ENCODE measurements at places on chromosomes 11 and 22.

- DNase-seq = no peak
Observed at GRCh38 chr11:70642266-70642665, 243.9 kb downstream of the CTTN start.

- no peak for DNase-seq
Observed at GRCh38 chr11:119777940-119778339, 48.9 kb upstream of the NECTIN1 start.

- no peak for DNase-seq
Observed at GRCh38 chr11:129637473-129637872, 178.2 kb upstream of the TMEM45B start.

DNA sequence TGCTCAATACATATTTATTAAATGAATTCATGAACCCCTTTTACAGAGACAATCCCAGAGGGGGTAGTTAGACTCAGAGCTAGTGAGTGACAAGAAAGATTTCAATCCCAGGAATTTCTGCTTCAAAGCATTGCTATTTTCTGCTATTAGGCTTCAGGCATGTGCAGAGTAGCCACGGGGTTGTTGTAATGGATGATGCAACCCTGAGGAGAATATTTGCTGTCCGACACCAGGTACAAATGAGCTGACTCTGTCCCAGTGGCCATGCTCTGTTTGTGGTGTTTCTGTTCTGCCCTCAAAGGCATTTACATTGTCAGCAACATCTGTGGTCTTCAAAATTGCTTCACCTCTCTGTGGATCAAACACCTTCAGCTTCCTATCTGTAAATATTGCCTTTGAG is 102.6 kb downstream of the CSNK2A3 start:
- no peak for DNase-seq

- DNase-seq = no peak
Observed at GRCh38 chr11:43547889-43548381, 132.6 kb upstream of the HSD17B12 start.

DNA sequence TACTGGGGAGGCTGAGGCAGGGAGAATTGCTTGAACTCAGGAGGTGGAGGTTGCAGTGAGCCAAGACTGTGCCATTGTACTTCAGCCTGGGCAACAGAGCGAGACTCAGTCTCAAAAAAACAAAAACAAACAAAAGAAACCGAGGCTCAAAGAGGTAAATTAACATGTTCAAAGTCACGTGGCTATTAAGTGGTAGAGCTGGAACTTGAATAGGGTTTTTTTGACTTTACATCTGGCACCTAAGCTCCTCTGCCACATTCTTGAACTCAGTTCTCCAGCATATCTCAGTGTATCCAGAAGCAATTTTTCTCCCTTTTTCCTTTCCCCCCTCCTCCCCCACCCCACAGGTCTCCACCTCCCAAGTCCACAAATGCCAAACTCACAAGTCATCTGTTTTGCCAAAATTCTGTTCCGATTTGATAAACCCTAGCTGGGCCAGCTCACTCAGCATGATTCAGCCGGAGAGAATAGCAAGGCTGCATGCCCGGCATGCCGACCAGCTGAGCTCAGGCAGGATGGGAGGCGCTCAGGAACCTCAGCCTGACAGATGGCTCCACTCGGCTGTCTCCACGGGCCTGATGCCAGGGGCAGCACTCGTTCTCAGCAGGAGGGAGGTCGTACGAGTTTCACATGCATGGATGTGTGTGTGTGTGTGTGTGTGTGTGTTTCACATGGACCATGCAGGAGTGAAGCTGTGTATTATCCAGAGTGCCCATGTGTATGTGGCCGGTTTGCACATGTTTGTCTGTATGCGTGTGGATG is 63.2 kb upstream of the RRAS2 start:
- peak; percentile 98 for DNase-seq

DNA sequence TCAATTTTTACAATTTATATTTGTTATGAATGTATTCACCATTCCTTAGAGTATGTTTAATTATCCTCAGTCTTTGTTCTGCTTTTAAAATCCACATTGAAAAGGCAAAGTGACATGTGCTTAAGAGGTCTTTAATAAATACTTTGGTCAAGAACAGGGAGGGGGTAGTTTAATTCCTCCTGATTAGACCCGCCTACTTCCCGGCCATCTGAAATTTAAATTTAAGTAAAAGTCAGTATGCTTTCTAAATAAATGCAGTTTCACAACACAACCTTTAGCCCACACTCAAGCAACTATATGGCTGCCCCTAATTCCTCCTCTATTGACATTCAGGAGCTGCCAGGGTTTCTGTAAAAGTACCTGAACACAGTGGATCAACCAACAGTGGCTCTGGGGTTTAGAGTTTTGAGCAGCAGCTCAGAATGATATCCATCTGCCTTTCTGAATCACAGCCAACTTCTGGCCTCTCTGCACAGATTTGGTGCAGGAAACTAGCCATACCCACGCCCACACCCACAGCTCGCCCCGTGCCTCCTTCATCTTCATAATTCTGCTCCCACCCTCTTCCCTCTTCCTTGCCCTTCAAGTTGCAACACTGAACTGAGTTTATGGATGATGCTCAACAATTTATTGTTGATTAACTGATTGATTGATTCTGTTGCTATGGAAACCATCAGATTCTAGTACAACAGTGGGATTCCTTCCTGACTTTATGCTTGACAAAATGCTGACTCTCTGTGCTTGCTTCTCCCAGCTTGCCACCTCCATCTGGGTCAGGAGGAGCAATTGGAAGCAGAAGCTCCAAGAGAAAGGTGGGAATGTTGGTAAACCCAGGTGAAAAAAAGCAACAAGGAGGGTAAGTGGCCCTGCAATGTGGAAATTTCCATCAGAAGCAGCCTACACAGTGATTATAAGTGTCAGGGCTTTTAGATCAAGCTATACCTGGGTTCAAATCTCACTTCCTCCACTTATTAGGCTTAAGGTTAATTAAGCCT is 70.8 kb downstream of the PANX1 start:
- DNase-seq = no peak

GRCh38 chr11:32829680-32830412 is at the start of gene PRRG4:
Gene PRRG4 (plus strand): TSS chr11:32829927. CDS start chr11:32830530, 603 bp downstream.
- peak; percentile 69 for DNase-seq

DNA sequence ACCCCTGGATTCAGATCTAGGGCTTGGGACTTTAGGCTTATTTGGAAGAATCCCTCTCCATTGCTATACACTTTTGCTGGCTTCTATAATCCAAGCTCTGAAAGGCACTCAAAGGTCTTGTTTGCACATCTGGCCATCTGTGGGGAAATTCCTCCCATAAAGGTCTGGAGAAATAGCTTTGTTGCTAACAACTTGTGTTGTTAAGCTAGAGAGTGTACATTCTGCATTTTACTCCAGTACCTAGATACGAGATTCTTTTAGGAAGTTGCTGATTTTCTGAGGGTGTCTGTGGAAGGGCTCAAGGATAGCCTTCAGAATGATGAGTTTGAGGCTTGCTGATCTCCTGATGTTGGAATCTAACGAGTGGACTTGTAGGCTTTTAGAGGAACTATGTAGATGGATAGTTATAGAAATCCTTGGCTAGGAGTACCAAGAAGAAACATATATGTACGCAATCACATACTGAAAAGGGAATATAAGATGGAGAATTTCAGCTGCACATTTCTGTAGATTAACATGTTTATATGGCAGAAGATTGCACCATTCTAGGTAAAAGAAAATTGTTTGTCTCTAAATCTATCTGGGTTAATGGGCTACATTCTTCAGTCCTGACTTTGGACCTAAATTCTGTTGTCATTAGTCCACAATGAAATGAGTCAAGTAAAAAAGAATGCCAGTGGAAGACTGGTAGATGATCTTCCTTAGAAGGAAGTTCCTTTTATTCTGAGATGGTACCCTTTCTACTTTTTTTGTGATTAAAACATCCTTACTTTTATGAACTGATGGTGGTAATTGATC is 51.0 kb downstream of the UBASH3B start:
- DNase-seq = peak; percentile 69

GRCh38 chr11:131928992-131929391 is 558.6 kb downstream of the NTM start:
- DNase-seq = no peak

- no peak for DNase-seq
Observed at GRCh38 chr11:116913000-116913399, 75.6 kb upstream of the APOA1 start.

- peak; percentile 95 for DNase-seq
Observed at GRCh38 chr11:727859-728748, 19.2 kb upstream of the TALDO1 start.

GRCh38 chr11:130126516-130126915 is 33.1 kb upstream of the ST14 start:
- DNase-seq = no peak

DNA sequence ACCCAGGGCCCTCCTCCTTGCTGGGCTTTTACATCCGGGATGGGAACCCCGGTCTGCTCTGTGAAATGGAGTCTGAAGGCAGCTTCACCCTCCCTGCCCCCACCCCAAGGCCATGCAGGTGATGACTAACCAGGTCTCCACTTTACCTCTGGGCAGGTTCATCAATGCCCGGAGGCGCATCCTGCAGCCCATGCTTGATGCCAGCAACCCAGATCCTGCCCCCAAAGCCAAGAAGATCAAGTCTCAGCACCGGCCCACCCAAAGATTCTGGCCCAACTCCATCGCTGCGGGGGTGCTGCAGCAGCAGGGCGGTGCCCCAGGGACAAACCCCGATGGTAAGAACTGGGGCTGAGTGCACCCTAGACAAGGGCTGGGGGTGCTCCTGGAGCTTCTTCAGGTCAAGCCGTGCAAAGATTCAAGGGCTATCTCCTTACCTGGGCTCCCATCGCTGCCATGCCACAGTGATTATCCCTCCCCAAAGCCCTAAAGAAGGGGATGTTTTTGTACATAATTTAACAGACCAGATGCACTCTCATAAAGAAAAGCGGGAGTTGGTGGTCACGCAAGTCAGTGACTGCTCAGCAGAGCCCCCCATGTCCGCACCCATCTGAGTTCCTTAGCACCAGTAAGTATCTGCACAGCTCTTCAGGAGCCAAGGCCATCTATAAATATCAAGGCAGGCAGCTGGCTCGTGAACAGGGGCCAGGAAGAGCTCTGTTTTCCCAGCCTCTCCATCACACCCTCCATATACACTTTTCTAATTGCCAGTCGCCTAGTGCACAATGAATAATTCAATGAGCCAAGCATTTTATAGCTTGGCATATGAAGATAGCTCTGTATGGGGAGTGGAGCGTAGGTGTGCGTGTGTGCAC is 66.0 kb downstream of the FEZ1 start:
- no peak for DNase-seq

DNA sequence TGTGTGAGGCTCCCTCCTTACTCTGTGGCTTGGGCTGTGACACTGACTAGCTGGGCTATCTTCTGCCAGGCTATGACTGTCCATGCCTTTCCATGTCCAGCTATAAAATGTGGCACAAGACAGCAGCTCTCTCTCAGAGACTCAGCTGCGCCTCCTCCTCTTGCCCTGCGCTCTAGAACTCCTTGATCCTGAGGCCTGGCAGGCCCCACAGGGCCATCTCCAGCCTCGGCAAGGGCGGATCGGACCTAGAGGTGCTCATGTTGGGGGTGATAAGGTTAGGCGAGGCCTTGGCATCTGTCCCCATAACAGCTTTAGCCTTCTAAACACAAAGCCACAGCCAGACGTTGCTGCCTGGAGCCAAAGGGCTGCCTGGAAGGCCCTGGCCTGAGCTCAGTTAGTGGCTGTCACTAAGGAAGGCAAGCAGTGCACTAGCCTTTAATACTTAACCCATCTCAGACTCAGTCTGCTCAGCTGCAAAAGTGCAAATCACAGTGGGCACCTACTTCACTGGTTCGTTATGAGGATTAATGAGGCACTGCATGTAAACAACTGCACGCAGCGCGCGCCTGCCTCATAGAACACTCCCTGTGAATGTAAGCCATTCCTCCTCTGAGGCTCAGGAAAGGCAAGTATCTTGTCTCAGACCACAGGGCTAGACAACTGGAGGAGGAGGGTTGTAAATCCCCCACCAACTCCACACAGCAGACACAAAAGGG is 1.2 kb downstream of the GUCD1 start:
- DNase-seq = no peak

DNA sequence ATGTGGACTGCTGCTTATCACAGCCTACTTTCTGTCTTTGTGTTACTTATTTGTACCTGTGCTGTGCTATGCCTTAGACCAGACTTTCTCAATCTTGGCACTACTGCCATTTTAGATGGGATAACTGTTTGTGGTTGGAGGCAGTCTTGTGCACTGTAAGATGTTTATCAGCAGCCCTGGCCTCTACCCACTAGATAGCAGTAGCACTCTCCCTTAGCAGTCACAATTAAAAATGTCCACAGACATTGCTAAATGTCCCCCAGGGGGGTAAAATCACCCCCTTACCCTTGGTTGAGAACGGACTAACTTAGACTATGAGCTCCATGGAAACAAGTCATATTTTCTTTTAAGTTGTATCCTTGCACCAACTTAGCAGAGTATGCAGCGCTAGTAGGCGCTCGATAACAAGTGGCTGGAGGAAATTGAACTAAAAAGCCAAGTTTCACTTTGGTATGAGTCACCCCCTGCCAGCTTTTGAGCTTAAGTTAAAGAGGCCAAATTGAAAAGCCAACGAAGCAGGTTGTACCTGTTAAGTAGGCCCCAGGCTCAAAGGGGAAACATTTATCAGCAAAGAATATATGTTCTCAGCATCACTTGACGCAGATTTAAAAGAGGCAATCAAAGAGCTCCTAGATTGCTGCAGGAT is 304.8 kb upstream of the SORL1-AS1 start:
- DNase-seq = no peak

GRCh38 chr11:24233041-24233440 is 263.8 kb upstream of the LUZP2 start:
- DNase-seq = no peak

- no peak for DNase-seq
Observed at GRCh38 chr11:44781655-44782054, 54.9 kb downstream of the TSPAN18 start.

DNA sequence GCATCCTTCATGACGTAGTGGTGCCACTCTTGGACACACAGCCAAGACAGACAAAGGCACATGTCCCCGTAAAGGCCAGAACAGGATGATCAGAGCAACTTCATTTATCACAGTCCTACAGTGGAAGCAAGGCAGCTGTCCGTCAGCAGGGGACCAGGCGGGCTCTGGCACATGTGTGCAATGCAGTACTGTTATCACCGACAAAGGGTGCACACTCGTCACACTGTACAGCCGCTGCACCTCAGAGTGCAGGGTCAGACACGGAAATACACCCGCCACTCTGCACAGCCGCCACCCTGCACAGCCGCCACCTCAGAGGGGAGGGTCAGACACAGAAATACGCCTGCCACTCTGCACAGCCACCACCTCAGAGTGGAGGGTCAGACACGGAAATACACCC is 13.4 kb upstream of the IL17REL start:
- DNase-seq = no peak

DNA sequence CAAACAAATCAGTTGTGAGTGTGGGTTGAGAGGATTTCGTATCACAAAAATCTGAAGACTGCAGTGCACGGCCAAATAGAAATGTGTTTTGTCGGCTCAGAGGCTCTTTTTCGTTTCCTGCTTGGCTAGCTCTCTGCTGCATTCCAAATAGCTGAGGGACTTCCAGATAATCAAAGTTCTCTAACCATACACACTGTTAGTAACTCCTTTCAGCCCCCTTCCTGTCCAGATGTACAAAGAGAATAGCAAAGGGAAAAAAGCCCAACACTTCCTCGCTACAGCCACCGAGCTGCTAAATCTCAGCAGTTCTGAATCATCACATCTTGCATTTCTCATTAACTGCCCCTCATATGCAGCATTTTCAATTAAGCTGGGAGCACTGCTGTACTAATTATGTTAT is 203.1 kb downstream of the TENM4 start:
- no peak for DNase-seq

GRCh38 chr11:107928767-107929507 is 689 bp downstream of the RAB39A start:
- DNase-seq = peak; percentile 64
